Amygdala (tissue), 56 donors: ENCODE measurements at places on chromosomes 4 and X.

DNA sequence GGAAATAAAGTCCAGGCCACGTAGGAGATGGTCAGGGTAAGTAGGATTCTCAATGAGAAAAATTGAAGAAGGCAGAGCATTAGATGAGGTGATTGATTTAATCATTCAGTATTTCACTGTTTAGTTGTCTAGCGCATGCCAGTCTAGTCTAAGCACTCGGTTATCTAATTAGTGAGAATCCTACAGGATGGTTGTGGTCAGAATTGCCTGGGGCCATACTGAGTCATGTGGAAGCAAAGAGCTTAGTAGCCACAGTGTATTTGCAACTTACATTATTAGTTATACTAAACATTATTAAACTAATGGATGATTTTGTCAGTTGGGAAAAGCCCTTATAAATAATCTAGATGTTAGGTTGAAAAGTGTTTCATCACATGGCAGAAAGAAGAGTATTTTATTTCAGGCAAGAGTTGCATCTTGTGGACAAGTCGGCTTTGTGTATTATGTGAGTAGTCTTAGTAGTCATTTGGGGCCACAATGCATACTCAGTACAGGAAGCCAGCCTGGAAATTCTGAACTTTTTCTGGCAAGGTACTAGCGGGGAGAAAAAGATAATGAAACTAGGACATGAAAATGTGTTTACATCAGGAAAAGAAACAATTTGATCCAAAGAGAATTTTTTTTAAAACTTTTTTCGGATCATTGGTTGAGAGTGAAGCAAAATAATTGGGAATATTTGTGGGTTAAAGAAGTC is 31.9 kb downstream of the CPEB2 start:
- no peak for DNase-seq

DNA sequence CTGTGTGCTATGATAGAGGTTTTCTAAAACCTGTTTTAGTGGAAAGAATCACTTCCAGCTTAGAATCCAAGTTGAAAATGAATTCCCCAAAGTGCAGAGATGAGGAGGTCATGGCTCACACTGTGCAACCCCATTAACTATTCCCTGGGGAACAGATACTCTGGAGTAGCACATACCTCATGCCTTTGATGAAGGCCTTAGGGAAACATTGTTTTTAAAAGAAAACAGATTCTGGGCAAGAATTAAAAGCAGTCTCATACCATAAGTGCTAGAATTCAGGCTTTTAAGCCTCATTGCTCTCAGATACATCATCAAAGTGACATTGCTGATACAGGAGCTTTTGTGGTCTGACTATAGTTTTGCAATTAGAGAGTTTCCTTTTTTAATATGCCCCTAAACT is 115.1 kb downstream of the NDST4 start:
- no peak for DNase-seq

DNA sequence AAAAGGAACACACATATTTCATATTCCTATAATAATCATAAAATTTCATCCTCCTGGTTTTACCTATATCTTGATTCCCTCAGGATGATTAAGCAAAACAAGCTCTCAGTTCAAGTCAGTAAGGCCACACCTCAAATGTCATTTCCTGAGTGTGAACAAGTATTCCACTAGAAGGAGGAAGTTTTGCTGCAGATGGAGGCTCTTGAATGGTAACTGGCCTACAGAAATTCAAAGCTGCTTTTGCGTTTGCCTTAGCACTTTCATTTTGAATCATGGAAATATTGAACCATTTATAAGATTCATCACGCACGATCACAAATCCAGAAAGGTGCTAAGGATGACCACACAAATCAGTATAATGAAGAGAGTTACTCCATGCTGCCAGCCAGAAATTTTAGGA is 254.4 kb upstream of the CXXC4 start:
- no peak for DNase-seq

DNA sequence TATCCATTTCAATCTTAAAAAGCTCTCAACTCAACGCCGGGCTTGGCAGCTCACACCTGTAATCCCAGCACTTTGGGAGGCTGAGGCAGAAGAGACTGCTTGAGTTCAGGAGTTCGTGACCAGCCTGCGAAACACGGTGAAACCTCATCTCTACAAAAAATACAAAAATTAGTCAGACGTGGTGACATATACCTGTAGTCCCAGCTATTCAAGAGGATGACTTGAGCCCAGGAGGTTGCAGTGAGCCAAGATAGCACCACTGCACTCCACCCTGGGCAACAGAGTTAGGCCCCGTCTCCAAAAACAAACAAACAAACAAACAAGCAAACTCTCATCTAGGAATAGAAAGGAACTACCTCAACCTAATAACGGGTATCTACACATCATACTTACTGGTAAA is 50.8 kb downstream of the PTPN13 start:
- DNase-seq, result no peak

DNA sequence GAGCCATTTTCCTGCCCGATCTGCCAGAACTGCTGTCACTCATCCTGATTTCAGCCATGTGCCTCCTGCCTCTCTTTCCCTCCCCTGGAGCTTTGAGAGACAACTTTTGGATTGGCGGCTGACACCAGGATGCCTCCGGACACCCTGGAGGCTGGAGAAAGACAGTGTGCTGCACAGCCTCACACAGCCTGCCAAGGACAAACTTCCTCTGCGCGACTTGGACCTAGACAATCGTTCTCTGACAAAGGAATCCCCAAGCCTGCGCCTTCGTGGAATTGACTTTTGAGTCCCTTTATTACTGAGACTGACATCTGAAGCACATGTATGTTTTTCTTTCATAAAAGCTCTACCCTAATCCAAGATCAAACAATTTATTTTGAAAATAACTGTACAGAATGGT is 10.8 kb upstream of the LDB2 start:
- DNase-seq, result no peak

DNA sequence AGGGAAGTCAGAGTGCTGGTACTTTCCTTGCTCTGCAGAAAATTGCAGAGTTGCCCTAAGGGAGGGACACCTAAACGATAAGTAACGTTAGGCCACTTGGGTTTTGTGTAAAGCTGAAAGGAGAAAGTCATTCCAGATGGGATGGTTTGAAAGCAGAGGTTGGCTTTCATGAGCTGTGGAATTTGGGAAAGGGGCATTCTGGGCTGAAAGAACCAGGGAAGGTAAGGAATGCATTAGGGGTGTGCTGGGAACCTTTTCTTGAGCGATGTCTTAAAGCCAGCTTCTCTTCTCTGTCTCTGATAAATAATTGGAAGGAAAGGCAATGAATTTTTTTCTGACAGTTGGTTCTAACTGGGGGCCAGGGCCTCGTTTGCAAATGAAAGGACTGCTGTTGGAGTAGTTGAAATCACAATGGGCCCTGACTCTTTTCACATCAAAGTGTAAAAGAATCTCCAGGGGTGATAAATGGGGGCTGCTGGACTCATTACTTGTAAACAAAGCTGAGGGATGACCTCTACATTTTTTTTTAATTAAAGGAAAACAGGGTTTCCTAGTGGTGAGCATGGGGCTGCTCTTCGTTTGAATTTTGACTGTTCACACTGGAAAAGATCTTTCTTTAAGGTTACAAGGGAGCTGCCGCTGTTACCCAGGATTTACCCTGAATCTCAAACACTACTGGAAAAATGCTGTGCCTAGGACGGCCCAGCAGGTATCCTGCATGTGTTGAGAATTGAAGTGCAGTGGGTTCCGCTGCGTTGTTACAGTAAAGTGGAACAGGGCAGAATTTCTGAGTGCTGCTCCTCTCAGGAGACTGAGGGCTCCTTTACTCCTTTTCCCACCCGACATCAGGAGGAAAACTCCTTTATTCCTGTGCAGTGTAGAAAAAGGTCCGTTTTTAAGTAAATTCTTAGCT is 25.0 kb downstream of the AFF1 start:
- DNase-seq, result no peak

- no peak for DNase-seq
Observed at GRCh38 chr4:115090483-115091075, 22.8 kb downstream of the NDST4 start.

- no peak for DNase-seq
Observed at GRCh38 chrX:19683817-19684216, 168.5 kb upstream of the MAP3K15 start.

DNA sequence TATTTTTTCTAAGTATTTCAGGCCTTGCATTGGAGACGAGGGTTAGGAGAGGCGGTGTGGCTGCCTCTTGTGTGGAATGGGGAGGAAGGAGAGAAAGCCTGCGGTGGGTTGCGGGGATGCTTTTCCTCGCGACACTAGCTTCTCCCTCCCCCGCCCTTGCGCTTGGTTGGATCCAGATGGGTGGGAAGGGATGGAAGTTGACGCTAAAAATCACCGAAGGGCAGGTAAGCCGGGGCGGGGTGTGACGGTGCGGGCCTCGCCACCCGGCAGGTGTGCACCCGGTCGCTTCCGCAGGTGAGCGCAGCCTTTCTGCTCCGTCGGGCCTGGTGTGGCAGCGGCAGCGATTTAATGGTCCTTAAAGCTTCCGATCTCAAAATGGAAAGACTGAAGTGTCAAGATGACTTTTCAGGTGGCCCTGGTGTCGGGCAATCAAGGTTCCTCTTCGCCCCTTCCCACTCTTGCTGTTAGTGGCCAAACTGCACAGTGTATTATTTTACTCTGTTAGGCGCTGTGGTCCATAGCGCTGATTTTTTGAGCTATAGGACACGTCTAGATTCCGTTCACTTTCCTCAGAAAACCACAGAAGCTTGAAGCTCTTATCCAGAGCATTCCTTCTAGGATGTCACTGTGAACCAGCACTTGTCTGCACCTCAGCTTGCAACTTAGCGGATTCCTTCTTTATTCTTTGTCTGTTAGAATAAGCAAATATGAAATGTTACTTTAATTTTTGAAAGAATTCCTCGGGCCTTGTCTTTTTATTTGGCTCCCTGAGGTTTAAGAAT is 765 bp downstream of the ENOPH1 start:
- DNase-seq, result peak; percentile 30

- no peak for DNase-seq
Observed at GRCh38 chrX:18864390-18864920, 119.5 kb downstream of the PHKA2 start.

DNA sequence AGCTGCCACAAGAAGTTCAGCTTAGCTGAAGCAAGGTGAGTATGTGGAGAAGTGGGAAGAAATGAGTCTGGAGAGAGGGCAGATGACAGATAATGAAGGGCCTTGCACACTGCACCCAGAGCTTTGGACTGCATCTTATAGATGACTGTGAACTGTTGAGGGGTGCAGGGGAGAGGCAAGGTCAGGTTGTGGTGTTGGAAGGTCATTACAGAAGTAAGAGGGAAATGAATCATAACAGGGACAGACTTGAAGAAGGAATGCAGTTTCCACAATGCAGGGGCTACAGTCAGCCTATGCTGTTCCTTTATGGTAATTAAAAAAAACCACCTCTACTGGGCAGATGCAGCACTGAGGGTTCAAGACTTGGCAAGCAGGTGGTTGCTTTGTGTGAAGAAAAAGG is 4.8 kb upstream of the IGFBP7 start:
- DNase-seq, result no peak

GRCh38 chr4:136651932-136652331 is 880.4 kb downstream of the PCDH18 start:
- no peak for DNase-seq

DNA sequence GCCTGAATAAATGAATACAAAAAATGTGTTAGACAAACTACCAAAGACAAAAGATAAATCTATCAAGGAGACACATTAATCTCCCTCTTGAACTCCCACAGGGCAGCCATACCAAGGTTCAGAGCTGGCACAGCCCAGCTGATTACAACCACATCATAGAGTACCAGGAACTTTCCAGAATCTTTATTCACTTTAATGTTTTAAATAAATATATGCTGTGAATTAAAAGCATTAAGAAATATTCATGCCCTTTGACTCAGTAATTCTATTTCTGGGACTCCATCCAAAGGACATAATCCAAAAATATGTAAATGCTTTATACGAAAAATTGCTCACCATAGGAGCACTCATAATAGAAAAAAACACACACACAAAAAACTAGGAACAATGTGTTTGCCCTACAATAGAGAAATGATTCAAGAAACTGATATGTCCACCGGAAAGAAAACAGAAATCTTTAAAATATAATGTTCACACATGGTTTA is 126.0 kb downstream of the LDB2 start:
- no peak for DNase-seq

- no peak for DNase-seq
Observed at GRCh38 chr4:103626296-103626695, 93.5 kb downstream of the TACR3 start.

GRCh38 chr4:83771113-83771705 is 235.3 kb downstream of the GPAT3 start:
- DNase-seq, result no peak

DNA sequence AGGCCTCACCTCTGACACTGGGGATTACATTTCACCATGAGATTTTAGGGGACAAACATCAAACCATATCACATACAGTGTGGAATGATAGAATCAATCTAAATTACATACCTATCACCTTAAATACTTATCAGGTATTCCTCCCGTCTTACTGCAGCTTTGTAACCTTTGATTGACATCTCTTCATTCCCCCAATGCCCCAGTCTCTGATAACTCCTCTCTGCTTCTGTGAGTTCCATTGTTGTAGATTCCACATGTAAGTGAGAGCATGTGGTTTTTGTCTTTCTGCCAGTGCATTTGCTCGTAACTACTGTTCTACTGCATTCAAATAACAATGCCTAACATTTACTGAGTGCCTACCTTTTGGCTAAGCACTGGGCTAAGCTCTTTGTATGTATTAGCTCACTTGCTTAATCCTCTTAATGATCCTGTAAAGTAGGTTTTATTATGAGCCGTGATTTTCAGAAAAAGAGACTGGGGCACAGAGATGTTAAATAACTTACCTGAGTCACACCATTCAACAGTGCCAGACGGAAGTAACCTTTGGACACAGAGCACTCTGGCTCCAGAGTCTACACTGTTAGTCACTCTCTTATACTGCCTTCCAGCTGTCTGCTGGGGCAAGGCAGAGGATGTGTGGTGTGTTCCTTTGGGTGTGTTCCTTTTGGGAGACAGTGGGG is 63.7 kb upstream of the ESX1 start:
- no peak for DNase-seq

- no peak for DNase-seq
Observed at GRCh38 chr4:84644087-84644486, 61.2 kb downstream of the CDS1 start.

- no peak for DNase-seq
Observed at GRCh38 chr4:121898150-121898549, 27.9 kb upstream of the BBS7 start.

DNA sequence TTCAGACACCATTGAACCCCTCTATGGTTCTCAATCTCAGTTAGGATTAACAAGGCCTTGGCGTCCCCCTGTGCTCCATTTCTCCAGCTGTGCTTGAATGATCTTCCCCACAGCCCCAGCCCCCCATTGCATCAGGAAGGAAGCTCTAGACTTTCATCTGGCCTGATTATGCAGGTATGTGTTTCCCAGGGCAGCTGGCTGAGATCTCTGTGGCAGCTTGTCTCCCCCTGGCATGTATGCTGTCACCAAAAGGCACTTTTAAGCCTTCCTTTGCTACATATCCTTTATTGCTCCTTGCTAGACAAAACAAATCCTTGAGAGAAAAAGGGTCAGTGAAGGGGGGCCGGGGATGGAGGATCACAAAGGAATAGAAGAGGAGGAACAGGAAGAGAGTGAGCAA is 1056.0 kb upstream of the SLIT2 start:
- no peak for DNase-seq
